ENCODE measurements at places on chromosomes 5 and 9.

DNA sequence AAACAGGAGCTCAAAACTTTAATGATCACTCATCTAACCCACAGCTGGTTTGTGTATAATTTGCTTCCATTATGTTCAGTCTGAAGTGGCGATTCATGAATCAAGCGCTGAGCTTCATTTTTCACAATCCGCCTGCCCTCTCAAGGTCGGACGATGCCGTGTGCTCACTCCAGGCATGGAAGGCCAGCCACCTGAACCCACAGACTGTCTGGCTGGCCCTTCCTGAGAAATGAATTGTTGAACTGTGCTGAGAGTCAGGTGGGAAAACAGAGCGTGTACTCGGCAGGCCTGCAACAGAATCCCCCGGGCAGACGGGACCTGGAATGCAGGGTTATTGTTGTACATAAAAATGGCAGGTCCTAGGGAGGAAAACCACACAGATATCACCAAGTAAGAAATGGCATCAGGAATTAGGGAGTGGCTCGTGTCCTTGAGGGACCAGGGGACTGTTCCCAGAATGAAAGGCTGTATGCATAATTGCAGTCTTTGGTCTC is 375.7 kb downstream of the IRX2 start:
- DNase-seq = no peak

GRCh38 chr5:74257645-74258313 is 382.7 kb downstream of the ENC1 start:
- DNase-seq = no peak

DNA sequence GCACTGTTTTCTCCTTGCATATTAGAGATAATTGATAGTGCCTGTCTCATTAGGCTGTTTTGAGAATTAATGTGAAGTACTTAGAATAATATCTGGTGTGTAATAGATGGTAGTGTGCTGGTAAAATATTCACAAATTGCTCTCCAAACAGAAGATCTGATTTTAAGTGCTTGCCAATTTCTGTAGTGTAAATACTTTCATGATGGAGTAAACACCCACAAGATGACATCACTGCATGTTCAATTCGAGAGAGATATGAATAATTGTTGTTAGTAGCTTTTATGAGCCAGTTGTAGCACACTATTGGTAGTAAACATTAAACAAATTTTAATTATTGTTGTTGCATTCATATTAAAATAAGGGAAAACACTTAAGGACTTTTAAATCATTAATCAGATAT is 392.3 kb upstream of the RIOK2 start:
- DNase-seq = no peak

DNA sequence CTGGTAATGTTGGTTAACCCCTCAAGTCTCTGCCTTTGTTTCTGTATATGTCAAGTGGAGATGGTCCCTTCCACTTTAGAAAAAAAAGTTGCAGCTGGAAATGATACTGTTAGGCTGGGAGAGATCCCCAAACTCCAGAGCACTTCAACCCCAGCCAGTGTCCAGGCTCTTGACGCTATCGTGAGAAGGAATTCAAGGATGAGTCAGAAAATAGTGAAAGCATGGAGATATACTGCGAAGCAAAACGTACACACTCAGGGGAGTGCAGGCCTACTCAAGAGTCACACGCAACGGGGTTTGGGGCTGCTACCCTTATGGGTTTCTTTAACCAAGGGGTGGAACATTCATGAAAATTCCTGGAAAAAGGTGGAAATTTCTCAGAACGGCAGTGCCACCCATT is 24.9 kb downstream of the KCNV2 start:
- no peak for DNase-seq

DNA sequence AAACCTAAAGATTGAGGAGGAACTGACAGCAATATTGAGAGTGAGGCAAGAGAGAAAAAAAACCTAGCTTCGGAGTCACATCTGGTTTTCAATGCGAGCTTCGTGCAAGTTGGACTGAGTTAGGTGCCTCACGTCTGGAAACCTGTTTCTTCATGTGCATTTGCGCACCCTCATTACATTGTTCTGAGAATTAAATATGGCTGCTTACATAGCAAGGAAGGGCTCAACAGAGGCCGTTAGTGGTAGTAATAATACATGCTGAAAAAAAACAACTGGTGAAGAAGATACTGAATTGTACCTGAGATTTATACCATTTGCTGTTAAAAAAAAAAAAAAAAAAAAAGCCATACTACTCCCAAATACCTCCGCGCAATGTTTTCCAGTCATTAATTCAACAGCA is 18.6 kb downstream of the DNAJA1 start:
- DNase-seq = no peak

DNA sequence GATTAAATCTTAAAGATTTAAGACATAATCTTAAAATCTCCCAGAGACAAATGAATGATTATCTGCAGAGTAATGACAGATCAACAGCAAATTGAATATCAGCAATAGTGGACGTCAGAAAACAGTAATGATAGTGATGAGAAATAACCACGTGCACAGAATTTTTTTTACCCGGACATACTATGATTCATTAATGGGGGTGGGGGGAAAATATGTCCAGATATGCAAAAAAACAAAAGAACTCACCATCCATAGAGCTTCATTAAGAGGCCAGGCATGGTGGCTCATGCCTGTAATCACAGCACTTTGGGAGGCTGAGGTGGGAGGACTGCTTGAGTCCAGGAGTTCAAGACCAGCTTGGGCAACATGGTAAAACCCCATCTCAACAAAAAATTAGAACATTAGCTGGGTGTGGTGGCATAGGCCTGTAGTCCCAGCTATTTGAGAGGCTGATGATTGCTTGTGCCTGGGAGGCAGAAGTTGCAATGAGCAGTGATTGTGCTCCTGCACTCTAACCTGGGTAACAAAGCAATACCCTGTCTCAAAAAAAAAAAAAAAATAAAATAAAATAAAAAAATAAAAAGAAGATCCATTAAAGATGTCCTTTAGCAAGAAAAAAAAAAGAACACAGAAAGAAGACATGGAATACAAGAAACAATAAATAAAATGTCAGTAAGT is 30.9 kb upstream of the SHOC1 start:
- peak; percentile 42 for DNase-seq

GRCh38 chr5:36841677-36842076 is 34.9 kb upstream of the NIPBL start:
- no peak for DNase-seq

- no peak for DNase-seq
Observed at GRCh38 chr9:97991818-97992217, 8.7 kb downstream of the ANP32B start.

DNA sequence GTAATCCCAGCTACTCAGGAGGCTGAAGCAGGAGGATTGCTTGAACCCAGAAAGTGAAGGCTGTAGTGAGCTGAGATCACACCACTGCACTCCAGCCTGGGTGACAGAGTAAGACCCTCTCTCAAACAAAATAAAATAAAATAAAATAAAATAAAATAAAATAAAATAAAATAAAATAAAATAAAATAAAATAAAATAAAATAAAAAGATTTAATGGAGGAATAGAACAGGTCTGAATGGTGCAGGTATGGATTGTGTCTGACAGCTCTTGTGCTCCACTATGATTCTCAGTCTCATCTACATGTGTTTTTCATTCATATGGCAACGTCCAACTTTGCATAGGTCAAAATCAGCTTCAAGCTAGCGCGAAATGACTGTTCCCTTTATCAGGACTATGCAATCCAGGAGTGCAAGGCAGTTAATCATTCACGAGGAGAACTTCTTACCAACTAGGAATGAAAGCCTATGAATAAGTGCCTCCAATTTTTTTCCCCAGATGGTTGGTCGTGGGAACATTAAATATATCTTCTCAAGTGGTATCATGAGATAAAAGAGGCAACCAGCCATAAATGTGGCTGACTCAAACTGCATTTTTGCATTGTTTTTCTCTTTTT is 1392.3 kb upstream of the CDH9 start:
- no peak for DNase-seq

All from fibroblast of skin of right quadriceps (primary cell).